ENCODE measurements at places on chromosomes 1 and 21. TPM values are rescaled to one million over a fixed set of nuclear protein-coding genes. Genes with fewer than 3 reads are reported as not detected.

DNA sequence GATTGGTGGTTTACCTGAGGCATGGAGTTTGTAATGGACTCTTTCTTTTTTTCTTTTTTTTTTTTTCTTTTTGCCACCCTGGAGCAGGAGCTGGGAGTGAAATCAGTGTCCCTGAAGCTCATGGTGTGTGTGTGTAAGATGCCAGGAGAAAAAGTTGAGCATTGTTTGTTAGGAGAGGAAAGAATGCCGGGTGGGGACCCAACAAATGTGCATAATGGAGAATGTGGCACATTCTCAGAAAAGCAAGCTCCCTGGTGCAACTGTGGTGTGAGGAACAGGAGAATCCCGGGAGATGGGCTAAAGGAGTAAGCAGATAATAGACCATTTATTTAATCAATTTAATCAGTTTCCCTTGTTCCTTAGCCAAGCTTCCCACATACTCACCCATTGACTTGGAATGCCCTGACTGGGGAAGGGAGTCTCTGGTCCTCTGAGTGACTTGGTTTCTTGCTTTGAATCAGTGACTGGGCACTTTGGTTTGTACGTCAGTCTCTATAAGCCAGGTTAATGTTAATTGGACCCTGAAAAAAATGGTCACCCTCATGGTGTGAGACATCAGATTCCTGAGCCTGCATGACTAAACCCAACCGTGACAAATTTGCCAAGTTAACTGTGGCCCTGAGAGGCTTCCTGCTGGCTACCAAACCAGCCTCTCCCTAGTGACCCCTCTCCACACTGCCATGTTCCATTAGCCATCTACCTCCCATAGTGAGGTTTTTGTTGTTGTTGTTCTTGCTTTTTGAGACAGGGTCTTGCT, 43.9 kb upstream of the ITPKB start:
- DNase-seq, result no peak

- no peak for DNase-seq
These were observed 65.4 kb downstream of the ELAVL4 start for GRCh38 chr1:50174101-50174500.

GRCh38 chr1:94067196-94067595, 53.8 kb downstream of the ABCA4 start:
- no peak for DNase-seq

DNA sequence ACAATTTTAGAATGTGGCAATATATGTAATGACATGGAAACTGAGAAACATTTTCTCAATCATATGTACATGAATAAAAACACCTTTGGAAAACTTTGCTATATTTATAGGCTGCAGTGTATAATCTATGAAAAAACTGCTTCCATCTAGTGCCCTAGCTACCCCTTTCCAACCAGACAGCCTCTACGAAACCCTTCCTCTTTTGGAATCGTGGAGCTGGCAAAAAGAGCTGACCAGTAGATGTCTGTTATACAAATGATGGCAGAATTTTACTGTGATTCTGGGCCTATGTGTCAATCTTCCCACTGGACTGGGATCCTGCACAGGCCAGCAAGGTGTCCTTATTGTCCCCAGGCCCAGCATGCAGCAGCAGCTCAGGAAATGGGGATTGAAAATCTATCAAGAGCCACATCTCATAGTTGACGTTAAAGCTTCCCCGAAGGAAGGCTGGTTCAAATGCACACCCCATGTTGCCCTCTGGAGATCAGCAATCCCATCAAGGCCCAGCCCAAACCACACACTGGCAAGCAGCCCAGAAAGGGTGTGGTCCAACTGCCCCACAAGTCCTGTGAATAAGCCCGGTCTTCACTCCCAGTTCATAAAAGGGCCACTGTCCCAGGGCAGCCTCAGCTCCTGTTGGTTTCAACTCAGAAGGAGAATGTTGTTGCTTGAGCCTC, 8.8 kb upstream of the FAM20B start:
- DNase-seq, result no peak

GRCh38 chr1:27509127-27510080, 19.4 kb upstream of the WASF2 start:
- no peak for DNase-seq

DNA sequence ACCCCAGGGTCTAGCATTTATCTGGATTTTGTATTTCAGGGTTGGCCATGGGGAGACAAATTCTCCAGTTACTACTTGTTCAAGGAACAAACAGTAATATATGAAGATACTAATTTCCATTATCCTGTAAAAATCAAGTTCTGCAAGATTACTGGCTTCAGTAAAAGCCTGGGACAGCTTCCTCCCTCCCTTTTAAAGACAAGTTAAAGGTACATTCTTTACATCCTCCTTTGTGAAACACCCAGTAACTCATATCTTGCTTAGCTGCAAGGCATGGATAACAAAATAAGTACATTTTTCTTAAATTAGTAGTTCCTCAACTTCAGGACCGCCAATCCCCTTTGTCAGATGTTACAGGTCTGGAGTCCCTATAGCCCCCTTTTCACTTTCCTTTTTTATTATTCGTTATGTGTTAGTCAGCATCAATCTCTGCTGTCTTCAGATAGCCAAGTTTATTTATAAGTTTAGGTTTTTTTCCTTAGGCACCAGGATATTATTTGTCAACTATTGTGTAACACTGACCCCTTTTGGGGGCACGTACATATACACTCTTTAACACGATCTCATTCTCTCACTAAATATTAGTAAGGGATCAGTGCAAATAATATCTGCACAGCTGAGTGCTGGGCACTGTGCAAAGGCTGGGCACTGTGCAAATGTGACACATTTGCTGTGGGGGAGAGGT, 9.8 kb downstream of the ERRFI1 start:
- DNase-seq, result no peak

The ANKRD35 gene
- total RNA-seq, result 1.1 TPM

DNA sequence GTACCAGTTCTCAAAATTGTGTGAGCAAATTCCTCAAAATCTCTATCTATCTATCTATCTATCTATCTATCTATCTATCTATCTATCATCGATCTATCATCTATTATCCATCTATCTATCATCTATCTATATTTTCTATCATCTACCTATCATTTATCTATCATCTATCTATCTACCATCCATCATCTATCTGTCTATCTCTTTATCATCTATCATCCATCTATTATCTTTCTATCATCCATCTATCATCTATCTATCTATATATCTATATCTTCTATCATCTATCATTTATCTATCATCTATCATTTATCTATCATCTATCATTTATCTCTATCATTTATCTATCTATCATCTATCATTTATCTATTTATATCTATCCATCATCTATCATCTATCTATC, 364.7 kb upstream of the GREM2 start:
- no peak for DNase-seq

The CAMK1G gene
- total RNA-seq, result not detected

The IL22RA1 gene
- 0.15 TPM for total RNA-seq

GRCh38 chr1:38898653-38899230, 17.4 kb upstream of the GJA9 start:
- DNase-seq, result no peak

- DNase-seq, result no peak
These were observed 55.3 kb downstream of the NTPCR start for GRCh38 chr1:233005703-233006102.

DNA sequence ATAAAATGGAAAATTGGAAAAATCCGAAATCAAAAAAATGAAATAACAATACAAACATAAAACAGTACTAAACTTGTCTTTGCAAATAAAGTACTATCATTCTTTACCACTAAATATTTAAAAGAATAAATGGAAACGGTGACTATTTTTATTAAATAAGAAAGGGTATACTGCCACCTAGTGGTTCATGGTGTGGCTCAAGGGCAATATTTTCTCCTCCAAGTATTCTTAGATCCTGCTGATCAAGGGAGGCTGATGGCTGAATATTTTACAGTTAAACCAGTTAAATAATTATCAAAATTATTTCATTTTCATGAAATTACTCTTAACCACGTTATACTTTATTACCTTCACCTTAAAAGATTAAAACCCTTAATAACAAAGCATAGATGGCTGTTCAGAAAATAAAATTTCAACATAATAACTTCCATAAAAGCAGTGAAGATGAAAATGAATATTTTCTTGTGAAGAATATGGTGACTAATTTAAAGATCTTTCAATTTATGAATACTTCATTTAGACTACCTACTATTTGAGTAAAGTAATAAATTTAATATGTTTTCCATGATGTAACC, 1793.9 kb downstream of the NCAM2 start:
- no peak for DNase-seq

Data from activated CD8-positive, alpha-beta memory T cell treated with anti-CD3 and anti-CD28 coated beads, Interleukin-2, amount 10 ng/mL, durations not matched to agents 7 days and 5 days (primary cell).